ENCODE measurements at places on chromosomes 3 and 15.

DNA sequence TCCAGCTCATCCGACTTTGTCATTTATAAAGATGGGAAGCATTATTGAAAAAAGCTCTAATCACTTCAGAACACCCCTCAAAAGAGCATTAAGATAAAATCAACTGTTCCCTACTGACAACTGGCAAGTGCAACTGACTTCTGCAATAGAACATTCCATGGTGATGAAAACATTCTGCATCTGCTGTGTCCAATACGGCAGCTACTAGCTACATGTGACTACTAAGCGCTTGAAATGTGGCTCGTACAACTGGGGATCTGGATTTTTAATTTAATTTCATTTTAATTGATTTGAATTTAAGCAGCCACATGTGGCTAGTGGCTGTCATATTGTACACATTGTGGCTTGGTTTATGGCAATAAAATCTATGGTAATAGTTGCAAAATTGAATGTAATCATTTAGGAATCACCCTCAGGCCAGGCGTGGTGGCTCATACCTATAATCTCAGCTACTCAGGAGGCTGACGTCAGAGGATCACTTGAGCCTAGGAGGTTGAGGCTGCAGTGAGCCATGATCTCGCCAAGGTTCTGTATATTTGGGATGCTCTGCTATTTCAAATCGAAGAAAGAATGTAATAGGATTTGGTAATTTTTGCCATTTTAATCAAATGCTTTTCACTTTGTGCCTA lies 390.3 kb downstream of the GABRB3 start:
- DNase-seq = no peak

- DNase-seq = no peak
These were observed 33.5 kb upstream of the PTPN23 start for GRCh38 chr3:47347217-47347801.

DNA sequence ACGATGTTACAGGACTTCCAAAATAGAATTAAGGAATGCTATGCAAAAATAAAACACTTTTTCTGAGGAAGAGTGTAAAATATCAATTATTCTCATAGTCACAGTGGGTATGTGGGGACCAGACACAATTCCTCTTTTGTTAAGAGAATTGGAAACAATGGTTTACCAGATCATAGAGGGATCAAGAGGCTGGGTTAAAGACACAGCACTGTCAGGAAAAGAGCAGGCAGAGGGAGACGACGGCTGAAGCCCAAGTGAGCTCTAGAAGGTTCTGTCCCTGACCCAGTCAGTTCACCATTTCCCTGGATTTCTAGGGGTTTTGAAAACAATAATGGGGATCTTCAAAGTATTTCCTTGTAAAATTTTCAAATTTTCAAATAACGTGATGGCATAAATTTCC lies 54.0 kb upstream of the POLR2M start:
- DNase-seq = no peak

- DNase-seq = no peak
These were observed 68.1 kb upstream of the SH3GL3 start for GRCh38 chr15:83378921-83379578.

- no peak for DNase-seq
These were observed 20.2 kb upstream of the CCDC66 start for GRCh38 chr3:56536735-56537134.

DNA sequence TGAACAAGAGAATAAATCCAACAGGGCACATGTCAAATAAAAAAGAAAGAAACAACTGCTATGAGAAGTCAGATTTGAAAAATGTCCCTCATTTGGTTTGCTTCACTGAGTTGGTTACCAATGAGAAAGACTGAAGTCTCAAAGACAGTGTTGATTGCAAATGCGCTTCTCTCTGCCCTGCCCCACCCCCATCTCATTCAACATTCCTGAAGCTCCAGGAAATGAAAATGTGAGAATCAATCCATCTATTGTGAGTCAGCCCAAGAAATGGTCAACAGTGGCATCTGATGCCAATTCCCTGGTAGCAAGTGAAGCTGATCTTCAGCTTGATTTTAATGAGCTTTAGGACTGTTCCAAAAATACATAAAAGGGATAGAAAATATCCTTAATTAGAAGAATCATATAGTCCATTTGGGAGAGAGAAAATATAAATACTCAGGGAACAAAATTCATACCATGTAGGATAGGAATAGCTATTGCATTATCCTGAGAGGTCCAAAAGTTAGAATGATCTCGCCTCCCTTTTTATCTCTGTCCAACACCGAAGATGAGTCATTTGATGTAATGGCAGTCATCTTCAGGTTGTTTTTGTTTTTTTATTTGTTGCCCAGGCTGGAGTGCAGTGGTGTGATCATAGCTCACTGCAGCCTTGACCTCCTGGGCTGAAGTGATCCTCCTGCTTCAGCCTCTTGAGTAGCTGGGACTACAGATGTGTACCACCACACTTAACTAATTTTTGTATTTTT lies 200.3 kb upstream of the UMPS start:
- DNase-seq = no peak

DNA sequence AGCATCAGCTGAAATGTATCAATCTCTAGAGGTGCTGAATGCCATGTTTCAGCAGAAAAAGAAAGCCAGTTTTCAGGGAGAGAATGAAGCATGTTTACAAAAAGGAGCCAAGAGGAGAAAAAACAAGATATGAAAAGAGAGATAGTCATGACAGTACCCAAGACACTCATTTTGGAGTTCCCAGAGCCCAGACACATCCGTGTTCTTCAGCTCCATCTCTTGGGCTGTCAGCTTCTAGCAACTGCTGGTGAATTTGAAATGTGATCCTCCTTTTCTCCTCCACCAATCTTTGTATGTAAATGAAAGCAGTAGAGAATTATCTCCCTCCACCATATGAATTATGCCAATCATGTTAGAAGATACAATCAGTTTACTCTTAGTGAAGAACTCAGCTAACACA lies 93.0 kb upstream of the SLC25A36 start:
- no peak for DNase-seq

DNA sequence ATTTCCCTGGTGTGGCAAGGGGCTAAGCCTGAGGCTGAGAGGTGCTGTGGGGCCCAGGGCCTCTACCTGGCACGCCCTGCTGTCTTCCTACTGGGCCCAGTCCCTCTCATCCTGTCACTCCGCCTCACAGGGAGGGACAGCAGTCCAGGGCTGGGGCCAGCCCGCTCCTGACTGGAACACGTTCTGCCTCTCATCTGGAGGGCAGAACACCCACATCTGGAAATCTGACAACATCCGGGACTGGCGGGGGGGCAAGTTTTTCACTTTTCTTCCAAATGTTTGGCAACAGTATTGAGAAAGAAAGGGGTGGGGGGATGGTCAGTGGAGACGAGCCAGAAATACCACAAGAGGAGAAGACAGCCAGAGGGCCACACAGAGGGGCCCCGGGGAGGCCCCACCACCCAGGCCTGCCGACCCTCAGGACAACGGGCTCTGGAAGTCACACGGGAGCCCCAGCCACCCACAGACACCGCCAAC lies 1.8 kb upstream of the MYL3 start:
- DNase-seq = peak; percentile 44

DNA sequence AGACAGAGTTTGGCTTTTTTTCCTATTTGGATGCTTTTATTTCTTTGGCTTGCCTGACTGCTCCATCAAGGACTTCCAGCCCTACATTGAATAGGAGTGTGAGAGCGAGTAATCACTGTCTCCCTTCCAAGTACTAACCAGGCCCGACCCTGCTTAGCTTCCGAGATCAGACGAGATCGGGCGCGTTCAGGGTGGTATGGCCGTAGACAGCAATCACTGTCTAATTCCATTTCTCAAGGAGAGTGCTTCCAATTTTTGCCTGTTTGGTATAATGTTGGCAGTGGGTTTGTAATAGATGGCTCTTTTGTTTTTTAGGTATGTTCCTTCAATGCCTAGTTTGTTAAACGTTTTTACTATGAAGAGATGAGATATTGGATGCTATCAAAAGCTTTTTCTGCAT lies 125.0 kb upstream of the PEX5L start:
- no peak for DNase-seq

GRCh38 chr3:29466442-29466841 lies 185.6 kb downstream of the RBMS3 start:
- no peak for DNase-seq

- DNase-seq = peak; percentile 47
These were observed 683 bp downstream of the UBE2Q2 start for GRCh38 chr15:75843678-75844581.

DNA sequence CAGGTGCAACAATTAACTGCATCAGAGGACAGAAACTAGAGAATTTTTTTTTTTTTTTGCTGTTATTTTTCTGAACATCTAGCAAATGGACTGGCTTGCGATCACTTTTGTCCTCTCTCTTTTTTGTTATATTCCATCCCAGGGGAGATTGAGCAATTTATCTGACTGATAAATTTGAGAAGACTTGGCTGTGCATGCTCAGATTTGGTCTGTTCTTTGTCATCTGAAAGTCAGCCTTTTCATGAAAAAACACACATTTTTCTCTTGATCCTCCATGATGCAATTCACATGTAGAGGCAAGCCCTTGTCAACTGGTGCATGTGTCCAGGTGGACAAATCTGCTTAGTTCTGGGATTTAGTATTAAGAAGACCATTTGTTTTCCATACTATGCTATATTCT lies 309.3 kb downstream of the LRRC3B start:
- no peak for DNase-seq

GRCh38 chr15:42608110-42608531 lies 32.7 kb downstream of the STARD9 start:
- no peak for DNase-seq

GRCh38 chr3:35187908-35188307 lies 451.4 kb upstream of the ARPP21 start:
- no peak for DNase-seq

DNA sequence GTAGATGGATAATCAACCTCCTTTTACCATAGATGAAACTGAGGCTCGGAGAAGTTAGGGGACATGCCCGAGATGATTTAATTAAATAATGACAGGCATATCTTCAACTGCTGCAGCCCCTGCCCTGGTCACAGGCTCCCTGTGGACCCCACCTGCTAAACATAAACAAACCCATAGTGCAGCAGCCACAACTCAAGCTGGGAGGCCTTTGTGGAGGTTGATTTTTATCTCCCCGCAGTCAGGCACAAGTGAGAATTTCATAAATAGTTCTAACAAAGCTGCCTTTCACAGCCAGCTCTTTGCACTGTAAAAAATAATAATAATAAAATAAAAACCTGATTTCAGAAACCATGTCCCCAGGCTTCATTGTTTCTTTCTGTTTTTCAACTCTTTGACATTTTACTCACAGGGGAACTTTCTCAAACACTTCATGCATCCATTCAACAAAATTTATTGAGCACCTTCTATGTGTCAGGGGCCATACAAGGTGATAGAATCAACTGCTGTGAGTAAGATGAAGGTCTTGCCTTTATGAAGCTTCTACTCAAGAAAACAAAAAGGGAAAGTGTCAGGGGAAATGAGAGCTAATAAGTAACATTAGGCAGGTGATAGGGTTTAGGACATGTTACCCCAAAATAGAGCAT lies 393.6 kb upstream of the PROK2 start:
- no peak for DNase-seq

- peak; percentile 21 for DNase-seq
These were observed 461.5 kb upstream of the PPP2R3A start for GRCh38 chr3:135503760-135504686.

- no peak for DNase-seq
These were observed 129.2 kb upstream of the COL8A1 start for GRCh38 chr3:99509224-99509623.

DNA sequence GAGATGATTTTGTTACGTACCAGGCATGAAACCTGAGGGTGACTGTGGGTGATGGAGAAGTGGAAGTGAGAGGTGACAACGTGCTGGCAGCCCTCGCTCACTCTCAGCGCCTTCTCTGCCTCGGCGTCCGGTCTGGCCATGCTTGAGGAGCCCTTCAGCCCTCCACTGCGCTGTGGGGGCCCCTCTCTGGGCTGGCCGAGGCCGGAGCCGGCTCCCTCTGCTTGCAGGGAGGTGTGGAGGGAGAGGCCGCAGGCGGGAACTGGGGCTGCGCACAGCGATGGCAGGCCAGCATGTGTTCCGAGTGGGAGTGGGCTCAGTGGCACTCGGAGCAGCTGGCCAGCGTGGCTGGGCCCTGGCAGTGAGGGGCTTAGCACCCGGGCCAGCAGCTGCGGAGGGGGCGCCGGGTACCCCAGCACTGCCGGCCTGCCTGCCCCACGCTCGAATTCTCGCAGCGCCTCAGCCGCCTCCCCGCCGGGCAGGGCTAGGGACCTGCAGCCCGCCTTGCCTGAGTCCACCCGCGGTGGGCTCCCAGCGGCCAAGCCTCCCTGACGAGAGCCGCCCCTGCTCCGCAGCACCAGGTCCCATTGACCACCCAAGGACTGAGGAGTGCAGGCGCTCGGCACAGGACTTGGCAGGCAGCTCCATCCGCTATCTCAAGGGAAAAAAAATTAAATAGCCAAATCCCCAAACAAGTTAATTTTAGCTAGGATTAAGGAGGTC lies 29.7 kb upstream of the MYRIP start:
- DNase-seq = no peak

GRCh38 chr3:169071003-169071402 lies 592.5 kb downstream of the MECOM start:
- no peak for DNase-seq

DNA sequence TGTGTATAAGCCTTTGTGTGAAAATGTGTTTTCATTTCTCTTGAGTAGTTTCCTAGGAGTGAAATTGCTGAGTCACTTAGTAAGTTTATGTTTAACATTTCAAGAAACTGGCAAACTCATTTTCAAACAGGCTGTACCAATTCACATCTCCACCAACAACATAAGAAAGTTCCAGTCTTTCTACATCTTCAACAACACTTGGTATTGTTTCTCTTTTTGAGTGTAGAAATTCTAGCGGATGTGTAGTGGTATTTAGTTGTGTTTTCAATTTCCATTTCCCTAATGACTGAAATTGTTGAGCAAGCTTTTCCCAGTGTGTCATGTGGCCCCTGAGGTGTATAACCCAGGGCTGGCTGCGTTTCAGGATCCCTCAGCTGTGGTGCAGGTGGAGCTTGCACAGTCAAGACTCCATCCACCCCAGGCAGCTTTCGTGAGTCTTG lies 258.5 kb downstream of the PDCD6IP start:
- DNase-seq = no peak

DNA sequence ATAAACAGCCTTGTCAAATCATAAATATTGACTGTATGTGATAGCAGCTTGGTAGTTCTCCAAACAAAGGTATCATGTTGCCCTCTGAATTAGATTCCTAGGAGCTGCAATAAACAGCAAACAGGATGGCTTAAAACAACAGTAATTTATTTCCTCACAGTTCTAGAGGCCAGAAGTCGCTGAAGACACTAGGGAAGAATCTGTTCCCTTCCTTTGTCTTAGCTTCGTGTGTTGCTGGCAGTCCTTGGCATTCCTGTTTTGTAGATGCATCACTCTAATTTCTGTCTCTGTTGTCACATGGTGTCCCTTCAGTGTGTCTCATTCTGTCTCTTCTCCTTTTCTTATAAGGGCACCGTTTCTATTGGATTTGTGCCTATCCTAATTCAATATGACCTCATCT lies 679.3 kb downstream of the OTOL1 start:
- DNase-seq = no peak

GRCh38 chr3:114697401-114697800 lies 403.6 kb downstream of the TIGIT start:
- no peak for DNase-seq

Data from uterus (tissue), 4 donors.